CD4-positive, alpha-beta T cell treated with Interleukin-15 for 4 hours (primary cell): ENCODE measurements at places on chromosomes 5 and 9.

- DNase-seq, result peak; percentile 50
Measured at GRCh38 chr5:78295035-78295961, 800 bp upstream of the AP3B1 start.

DNA sequence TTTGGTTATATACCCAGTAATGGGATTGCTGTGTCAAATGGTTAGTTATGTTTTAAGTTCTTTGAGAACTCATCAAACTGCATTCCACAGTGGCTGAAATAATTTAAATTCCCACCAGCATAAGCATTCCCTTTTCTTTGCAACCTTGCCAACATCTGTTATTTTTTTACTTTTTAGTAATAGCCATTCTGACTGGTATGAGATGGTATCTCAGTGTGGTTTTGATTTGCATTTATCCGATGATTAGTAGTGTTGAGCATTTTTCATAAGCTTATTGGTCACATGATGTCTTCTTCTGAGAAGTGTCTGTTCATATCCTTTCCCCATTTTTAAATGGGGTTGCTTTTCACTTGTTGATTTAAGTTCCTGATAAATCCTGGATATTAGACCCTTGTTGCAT, 435.7 kb upstream of the RIOK2 start:
- DNase-seq, result no peak

DNA sequence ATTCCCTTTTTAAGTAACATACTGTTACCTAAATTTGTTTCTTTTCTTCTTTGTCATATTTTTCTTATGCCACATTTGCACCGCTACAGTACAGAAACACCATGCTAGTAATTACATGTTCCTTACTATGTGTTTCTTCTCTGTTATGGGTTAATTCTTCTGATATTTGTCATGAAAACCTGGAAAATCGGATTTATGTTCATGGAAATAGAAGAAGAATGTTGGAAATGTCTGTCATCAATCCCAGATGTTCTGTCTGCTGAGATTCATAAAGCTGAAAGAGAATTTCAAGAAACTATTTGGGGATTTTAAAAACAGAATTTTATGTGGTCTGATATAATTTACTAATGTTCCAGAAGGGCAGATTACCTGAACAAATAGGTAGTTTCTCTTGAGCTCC, 305.2 kb upstream of the NREP start:
- no peak for DNase-seq

DNA sequence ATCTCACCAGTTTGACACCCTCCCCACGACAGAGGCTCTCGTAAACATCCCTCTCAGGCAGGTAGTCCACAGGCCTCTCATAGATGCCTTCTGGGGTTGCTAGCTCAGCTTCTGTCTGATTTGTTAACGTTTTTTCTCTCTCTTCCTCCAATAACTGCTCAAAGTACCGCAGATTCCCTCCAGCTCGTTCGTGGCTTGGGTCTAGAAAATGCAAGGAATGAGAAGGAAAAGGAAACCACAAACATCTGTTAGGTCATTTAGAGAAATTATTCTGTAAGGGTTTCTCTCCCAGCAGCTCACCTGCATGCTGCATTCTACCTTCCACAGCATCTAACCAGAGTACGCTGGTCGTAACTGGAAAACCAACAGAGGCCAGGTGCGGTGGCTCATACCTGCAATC, 18.5 kb downstream of the P4HA2 start:
- no peak for DNase-seq

- no peak for DNase-seq
Measured at GRCh38 chr5:135993880-135994636, 34.7 kb upstream of the TGFBI start.

DNA sequence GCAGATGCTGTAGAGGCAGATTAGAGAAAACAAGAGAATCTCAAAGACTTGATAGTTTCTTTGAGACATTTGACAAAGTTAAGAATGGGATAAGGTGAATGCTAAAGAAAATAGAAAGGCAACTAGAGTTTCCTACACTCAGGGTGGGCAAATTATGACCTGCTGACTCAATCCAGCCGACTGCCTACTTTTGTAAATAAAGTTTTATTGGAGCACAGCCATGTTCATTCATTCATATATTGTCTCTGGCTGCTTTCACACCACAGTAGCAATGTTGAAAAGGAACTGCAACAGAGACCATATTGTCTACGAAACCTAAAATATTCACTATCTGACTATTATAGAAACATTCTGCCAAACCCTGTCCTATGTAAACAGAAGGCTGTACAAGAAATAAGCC, 37.6 kb upstream of the TARS1 start:
- DNase-seq, result no peak

- no peak for DNase-seq
Measured at GRCh38 chr5:83084336-83084735, 7.0 kb downstream of the XRCC4 start.

DNA sequence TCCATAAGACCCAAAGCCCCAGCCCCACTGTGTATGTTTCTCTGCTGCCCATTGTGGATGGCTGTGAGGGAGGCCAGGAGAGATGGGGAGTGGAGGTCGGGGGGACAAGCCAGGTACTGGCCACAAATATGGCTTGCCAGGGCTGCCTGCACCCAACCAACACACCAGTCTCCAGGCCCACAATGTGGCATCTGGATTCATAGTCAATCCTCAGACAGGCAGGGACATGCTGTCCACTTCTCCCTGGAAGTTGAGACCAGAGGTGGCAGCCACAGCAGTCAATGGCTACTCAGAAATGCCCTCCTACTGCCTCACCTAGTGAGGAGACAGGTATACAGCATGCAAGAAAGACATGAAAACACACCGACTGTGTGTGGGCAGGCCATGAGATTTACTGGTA, 61.2 kb upstream of the SLC25A51 start:
- DNase-seq, result no peak

DNA sequence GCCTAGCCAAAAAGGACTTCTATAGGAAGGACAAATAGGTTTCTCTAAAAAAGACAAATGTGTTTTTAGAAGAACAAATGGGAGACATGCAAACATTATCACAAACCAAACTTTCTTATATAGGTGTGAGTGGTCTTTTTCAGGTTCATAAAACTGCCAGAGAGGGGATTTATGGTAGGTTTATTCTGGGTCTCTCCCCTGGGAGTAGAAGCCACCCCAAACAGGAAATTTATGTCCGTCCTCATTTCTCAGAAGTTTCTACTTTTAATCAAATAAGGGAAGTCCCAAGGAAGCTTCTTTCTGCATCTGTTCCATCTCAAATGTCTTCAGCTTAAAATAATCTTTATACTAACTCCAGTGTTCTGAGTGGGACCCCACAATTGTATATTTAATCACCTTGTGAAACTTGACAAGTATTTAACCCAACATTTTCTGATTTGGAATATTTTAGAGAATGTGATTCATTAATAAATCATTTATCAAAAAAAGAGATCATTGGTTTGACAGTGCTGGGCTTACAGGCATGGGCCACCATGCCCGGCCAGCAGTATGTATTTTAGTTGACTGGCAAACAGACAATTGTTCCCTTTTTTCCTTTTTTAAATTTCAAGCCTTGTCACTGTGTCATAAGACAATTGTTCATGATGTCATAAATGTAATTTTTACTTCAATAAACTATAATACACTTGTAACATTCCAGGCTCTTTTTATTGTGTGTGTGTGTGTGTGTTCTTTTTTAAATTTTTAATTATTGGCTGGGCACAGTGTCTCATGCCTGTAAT, 44.6 kb upstream of the GLDC start:
- no peak for DNase-seq

DNA sequence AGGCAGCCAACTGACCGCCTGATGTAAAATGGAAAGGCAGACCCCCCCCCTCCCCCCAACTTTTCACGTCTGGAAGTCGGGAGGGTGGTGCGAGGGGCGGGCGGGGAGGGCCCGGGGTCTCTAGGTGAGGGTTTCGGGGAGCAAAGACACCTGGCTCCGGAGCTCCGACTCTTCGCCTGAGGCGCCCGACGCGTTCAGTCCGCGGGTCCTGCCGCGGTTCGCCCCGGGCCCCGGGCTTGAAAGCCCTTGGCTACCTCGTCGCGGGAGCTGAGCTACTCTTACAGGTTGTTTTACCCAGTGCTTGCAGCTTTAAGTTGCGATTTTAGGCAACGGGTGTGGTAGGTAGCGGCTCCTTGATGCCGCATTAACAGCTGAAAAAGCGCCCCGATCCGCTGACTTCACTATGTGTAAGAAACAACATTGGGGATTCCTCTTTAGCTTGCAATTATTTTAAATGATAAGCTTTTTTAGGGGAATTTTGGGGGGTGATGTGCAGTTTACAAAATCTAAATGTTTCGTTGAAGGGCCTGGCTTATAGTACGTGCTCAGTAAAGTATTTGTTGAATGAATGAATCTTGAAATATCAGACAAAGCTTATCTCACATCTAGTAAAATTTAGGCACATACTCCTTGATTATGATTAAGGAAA, 722 bp downstream of the CDC42SE2 start:
- peak; percentile 48 for DNase-seq

DNA sequence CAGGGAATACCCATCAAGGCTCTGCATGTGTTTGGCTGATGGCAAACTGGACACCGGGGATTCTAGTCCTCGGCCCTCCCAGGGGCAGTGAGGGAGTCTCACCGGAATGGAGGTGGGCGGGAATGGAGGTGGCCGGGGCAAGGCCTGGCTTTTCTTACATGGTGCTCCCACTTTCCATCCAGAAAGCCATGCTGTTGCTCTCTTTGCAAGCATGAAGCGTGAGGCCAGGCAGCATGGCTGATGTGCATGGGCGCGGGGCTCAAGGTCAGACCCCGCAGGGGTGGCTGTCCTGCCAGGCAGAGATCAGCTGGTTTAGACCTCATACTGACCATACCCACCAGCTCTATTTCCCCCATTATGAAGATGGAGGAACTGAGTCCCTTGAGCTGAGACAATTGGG, 108.0 kb upstream of the PHYKPL start:
- DNase-seq, result no peak
